Kidney capillary endothelial cell (primary cell): ENCODE measurements at places on chromosomes 5 and 9.

- DNase-seq = no peak
Measured at GRCh38 chr9:94079236-94079635, 5.0 kb upstream of the PTPDC1 start.

DNA sequence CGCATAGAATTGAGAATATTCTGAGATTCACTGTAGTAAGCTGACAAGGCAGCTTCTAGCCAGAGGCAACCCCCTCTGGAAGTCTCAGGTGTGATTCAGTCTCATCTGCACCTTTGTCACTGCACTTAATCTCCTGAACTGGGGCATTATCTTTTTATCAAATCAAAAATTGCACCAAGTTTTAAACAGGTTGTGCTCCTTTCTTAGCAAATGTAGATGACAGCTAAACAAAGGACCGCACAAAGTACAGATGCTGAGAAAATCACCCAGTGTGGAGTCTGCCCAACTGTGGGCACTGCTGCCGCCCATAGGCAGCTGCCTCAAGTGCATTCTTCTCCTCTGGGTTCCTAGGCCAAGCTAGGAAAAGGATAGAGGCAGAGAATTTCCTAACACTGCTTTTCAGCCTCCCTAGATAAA, 51.1 kb downstream of the STARD4 start:
- peak; percentile 1 for DNase-seq

- DNase-seq = no peak
Measured at GRCh38 chr5:148897842-148898241, 71.4 kb downstream of the ADRB2 start.

DNA sequence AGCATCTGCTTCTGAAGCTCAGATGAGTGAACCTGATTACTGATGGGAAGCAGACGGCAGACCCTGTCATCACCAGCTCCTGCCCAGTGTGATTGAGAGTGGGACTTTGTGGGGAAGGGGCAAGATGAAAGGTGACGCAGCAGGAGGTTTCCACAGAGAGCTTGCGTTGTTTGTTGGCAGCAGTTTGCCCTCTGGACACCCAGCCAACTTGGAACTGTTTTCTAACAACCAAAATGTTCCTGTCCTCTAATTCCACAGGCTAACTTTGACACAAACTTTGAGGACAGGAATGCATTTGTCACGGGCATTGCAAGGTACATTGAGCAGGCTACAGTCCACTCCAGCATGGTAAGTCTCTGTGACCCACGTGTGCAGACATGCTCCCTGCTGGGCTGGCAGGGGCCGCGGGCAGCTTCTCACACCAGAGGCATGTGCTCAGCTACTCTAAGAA, 20.9 kb downstream of the CYFIP2 start:
- no peak for DNase-seq

- DNase-seq = no peak
Measured at GRCh38 chr9:71693607-71694006, 74.7 kb downstream of the CEMIP2 start.

- no peak for DNase-seq
Measured at GRCh38 chr9:99833735-99834134, 12.1 kb downstream of the NR4A3 start.

DNA sequence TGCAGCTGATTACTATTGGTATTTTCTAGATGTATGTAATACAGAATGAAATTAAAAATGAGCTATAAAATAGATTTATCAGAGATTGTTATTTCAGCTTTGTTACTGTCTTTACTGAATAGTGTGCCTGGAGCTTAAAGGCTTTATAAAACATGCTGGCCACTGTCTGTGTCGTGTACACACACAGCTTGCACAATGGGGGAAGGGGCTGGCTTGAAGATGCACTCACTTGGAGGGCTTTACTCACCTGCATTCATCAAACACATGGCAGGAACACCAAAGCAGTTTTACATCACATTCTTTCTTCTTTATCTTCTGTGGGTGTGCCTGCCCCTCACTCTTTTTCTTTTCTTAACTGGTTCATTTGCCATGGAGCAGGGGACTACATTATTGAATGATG, 60.9 kb downstream of the TLE4 start:
- no peak for DNase-seq

- DNase-seq = peak; percentile 30
Measured at GRCh38 chr5:74576941-74577456, 63.5 kb downstream of the ENC1 start.

DNA sequence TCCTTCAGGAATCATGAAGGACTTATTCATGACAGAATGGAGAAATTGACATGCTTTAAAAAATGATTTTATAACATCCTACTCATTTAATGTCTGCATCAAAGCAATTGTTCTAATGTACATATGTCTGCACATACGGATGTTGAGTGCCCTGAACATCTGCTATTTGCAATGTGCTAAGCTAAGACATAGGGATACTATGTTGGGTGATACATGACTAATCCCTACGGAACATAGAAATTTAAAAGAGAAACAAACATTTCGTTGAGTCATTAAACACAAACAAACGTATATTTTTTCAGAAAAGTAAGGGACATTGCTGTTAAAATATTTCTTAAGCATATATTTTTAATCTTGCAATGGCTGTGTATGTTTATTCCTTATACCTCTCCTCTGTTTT, 686.5 kb upstream of the ADAMTS16 start:
- DNase-seq = no peak

DNA sequence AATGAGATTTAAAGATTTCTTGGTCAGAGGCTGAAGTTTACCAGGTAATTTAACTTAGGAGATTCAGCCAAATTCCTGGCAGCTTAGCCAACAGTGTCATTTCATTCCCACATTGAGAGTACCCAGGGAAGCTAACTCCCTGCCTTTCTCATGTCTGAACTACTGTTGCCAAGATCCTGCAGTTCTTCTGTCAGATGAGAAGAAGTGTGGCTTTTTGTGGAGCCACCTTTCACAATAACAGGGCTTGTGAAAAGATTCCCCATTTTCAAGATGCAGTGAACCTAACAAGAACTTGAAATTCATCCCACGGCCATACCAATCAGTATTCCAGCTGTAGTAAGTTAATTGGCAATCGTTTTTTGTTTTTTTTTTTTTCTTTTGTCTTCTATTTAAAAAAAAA, 176.4 kb downstream of the XRCC4 start:
- DNase-seq = no peak

DNA sequence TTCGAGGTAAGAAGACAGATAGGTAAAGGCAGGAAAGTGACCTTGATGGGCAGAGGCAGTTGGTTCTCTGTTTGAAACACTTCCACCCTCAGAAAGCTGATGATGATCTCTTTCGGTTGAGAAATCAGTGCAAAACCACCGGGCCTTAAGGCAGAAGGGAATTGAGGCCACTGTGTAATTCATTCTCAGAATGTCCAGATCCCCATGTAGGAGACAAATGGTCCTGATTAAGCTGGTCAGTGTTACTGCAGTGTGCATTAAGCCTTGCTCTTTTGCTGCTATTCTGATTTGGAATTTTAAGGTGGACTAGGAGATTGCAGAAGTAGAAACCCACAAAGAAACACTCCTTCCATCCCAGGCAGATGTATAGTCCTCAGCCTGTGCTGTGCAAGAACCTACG, 255.2 kb downstream of the ARHGAP26 start:
- DNase-seq = no peak

GRCh38 chr5:68898951-68899471, 194.8 kb upstream of the SLC30A5 start:
- DNase-seq = peak; percentile 51

DNA sequence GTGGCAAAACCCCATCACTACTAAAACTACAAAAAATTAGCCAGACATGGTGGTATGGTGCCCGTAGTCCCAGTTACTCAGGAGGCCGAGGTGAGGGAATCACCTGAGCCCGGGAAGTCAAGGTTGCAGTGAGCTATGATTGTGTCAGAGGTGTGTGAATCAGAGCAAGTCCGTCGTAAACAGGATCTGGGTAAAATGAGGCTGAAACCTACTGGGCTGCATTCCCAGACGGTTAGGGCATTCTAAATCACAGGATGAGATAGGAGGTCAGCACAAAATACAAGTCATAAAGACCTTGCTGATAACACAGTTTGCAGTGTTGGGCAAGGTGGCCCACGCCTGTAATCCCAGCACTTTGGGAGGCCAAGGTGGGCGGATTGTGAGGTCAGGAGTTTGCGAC, 1.9 kb upstream of the CLTB start:
- DNase-seq = no peak

DNA sequence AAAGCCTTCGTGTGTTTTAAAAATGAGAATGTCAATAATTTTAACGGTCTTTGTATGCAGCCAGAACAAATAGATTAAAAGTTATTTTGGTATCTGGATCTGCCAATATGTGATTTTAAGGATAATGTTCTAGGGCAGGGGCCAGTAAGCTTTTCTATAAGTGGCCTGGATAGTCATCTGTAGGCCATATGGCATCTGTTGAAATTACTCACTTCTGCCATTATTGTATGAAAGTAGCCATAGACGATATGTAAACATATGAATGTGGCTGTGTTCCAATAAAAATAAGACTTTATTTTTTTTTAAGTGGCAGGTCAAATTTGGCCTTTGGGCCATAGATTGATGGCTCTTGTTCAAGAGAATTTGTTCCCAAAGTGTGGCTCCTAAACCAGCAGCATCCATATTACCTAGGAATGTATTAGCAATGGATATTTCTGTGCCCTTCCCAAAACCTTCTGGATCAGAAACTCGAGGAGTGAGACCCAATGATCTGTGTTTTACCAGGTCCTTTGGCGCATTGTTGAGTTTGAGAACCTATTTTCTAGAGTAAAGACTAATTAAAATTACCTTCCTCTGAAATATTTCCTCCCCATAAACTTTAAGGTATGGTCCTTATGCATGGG, 55.9 kb downstream of the C6 start:
- no peak for DNase-seq

DNA sequence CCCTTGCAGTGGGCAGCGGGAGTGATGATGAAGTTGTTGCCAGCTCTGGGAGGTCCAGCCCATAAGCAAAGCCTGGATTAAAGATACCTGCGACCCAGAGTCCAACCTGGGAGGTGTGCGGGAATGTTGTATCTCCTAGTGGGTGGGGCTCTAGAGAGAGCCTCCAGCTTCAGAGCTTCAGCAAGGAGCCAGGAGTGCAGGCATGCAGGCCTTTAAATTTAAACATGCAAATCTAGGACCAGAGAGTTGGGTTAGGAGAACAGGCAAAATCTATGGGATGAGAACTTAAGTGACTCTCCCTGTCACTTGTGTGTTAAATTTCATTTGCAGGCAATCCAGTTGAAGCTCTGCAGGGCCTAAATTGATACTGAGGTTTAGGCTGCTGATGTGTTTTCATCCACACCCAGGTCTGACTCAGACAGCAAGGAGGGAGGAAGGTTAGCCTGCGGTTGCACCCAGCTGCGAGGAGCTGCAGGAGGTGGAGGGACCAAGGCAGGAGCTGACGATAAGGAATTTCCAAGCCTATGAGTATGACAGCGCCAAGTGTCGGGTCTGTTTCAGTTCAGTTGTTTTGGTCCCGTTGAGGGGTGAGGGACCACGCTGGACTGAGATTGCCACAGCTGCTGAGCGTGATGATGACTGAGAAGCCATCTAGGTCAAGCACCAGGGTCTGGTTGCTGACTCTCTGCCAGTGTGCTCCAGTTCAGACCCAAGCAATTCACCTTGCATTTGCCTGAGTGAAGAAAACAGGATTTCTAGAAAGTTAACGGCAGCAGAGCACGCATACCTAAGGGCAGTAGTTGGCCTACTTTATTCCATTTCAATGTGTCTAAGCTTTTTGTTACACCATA, 243.0 kb downstream of the ICE1 start:
- no peak for DNase-seq

DNA sequence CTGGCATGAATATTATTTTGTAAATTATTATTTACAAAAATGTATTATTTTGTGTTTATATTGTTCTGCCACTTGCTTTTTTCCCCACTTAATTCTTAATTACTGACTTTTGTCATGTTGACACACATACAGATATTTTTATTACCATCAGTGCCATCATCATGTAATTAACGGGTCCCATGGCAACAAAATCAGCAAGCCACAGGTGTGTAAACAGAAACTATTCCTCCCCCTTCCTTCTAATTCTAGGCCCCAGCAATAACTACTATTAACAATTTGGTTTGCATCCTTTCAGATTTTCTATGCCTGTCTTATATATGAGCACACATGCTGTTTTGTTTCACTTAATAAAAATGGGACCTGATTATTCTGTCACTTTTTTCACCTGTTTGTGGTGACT, 29.3 kb downstream of the CYFIP2 start:
- DNase-seq = no peak

- DNase-seq = no peak
Measured at GRCh38 chr5:138024117-138024516, 8.8 kb downstream of the FAM13B start.

GRCh38 chr9:77909306-77909705, 122.3 kb downstream of the GNAQ start:
- DNase-seq = no peak

GRCh38 chr5:31366941-31367340, 165.0 kb downstream of the DROSHA start:
- DNase-seq = no peak

- no peak for DNase-seq
Measured at GRCh38 chr5:78126536-78126935, 168.0 kb downstream of the AP3B1 start.

GRCh38 chr5:14676320-14676719, 11.8 kb downstream of the OTULIN start:
- no peak for DNase-seq

DNA sequence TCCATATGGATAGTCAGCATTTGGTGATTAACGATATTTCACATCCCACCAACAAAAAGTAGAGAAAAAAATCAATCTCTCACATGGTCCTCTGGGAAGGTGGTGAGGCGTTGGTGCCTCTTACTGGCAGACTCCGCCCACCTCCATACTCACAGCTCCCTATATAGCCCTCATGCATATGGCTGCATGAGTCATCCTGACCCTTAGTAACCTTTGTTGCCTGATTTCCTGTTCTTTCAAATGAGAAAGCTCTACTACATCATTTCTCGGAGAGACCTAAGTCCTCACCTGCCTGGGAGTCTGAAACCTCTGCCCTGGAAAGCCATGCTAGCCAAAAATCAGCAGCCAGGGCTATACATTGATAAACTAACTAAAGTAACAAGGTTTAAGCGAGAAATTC, 33.3 kb upstream of the ABCA1 start:
- DNase-seq = peak; percentile 76

GRCh38 chr5:34688015-34688810, 32.1 kb downstream of the RAI14 start:
- no peak for DNase-seq

DNA sequence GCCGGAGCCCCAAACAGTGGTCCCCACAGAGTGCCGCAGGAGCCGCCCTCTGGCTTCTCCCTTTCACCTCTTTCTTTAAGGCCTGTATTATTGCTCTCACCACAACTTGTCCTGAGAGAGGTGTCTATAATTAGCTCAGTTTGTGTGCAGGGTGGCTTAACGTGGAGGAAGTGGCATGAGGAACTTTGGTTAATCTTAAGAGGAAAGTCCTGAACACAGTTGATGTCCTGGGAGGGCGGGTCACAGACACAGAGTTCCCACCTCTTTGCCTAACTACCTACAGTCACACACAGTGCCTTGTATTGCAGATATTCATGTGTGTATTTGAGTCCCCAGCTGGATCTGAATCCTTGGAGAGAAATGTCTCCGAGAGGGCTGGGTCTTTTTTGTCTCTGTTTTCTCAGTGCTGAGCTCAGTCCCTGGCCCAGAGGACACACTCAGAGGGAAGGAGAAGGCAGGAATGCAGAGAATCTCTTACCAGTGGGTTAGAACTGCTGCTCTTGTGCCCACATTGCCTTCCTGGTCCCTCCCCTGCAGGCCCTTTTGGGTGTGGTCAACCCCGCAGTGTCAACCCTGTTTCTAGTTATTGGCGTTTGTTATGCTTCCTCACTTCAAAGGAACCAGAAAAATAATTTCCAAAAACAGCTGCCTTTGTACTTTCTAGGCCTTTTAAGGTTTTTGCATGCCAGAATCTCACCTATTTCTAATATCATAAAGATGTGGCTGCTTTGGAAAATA, 392.5 kb downstream of the KDM4C start:
- no peak for DNase-seq
